T-helper 2 cell treated with Interferon-gamma antibody and Interleukin-4, amounts not matched to agents 100 ng/mL and 5 ng/mL, for 36 hours (primary cell): ENCODE measurements at places on chromosomes 2 and 18. TPM values are rescaled to one million over a fixed set of nuclear protein-coding genes. Genes with fewer than 3 reads are reported as not detected.

PSMA8 gene
- total RNA-seq = 1.6 and 1.7 TPM in 2 replicates

SLC4A5 gene
- total RNA-seq = 0.86 and 3.1 TPM in 2 replicates

AGXT gene
- not detected in 2 replicates for total RNA-seq

CHAC2 gene
- 16.5 and 17.2 TPM in 2 replicates for total RNA-seq

GPAT2 gene
- total RNA-seq = 12.9 and 13.0 TPM in 2 replicates

AQP12A gene
- total RNA-seq = not detected in 2 replicates

G6PC2 gene
- not detected in 2 replicates for total RNA-seq

REG3A gene
- not detected in 2 replicates for total RNA-seq

C2orf72 gene
- 0.07 TPM in 1 of 2 replicates, not detected in the other for total RNA-seq

CD207 gene
- not detected in 2 replicates for total RNA-seq

MYL1 gene
- not detected in 2 replicates for total RNA-seq

KCNK3 gene
- total RNA-seq = not detected in 2 replicates

DPP4 gene
- 137 and 138 TPM in 2 replicates for total RNA-seq

IL36B gene
- total RNA-seq = not detected in 2 replicates

AGPS gene
- 67.1 and 71.6 TPM in 2 replicates for total RNA-seq

RTP5 gene
- 0.07 and 0.09 TPM in 2 replicates for total RNA-seq

GALNT13 gene
- total RNA-seq = 0.14 and 0.18 TPM in 2 replicates

TSN gene
- total RNA-seq = 61.5 and 72.2 TPM in 2 replicates
